ENCODE measurements at places on chromosomes 11 and 22.

DNA sequence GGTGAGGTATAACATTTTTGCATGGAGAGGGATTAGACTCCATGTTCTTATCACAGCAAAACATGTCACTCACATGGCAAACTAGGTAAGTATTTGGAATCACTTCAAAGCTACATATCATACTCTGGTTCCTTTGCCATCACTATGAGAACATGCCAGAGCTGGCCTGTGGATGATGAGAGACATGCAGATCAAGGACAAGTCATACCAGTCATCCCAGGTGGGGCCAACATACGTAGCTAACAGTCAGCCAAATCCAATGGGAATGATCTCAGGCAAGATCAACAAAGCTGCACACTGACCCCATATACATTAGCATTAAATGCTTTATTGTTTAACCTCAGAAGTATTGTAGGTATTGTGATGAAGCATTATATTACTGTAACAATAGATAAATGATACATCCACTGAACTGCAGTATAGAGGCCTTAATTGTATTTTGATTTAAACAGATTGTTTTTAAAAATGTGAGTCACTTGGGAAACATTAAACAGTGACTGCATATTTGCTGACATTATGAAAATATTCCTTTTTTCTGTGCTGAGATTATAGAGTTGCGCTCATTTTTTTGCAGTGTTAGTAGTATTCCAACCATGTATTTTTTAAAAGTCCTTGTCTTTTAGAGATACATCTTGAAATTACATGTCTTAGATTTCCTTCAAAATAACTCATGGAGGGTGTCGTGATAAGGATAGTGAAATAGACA lies 37.3 kb upstream of the ARL14EP start:
- DNase-seq: no peak

- no peak for DNase-seq
These were observed 5.6 kb downstream of the OTOG start for GRCh38 chr11:17552392-17553248.

DNA sequence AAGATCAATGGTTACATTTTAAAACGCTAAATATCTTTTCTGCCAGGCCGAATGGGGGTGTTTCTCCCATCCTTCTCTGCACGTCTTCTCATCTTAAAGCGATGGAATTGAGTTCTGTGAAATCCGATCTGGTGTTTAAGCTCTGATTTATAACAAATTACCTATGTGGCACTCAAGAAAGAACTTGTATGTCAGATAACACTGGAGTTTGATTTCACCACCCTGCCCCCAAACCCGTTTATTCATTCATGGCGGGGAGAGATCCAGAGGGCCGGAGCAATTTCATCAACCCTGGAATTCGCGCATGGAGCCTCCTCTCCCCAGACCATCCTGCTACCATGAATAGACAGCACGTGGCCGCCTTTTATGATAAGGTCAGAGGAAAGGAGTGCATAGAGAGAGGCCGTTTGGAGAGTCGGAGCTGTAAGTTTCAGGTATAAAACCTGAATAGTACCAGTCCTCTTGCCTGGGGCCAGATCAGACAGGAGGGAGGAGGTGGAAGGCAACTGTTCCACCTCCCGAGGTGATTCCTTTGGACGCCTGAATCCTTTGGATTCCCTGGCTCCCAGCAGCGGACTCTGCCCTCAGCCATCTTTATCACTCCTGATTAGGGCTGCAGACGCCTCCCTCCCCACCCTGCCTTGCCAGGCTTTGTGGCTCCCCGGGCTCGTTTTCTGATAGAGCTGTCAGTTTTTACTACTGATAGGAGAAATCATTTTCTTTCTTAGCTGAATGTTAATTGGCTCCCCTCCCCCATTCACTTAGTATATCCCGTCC lies 27.3 kb upstream of the NFAM1 start:
- no peak for DNase-seq

DNA sequence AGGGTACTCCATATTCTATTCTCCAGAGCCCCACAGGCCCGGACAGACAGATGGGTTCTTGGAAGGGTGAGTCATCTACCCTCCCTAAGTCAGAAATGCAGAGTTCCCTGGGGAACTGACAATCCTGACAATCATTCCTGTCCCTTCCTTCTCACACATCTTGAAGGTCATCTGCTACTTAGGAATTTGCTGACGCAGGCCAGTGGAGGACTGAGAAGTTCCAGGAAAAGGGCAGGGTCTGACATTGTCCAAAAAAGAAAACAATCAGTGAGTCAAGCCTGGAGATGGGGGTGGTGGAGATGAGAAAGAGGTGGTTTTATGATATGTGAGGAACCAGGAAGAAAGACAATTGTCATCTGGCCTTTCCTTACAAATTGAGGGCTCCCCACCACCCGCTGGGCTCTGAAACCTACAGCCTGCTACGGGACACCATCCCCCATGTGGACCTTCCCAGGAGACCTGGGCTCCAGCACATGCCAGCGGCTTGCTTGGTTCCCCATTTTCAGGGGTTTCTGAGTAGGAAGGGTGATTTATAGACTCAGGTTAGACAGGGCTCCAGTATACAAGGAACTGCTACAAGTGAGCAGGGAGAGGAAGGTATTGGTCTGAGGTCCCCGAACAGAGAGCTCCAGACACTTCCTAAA lies 12.9 kb downstream of the CD59 start:
- no peak for DNase-seq

- no peak for DNase-seq
These were observed 47.7 kb downstream of the GAB4 start for GRCh38 chr22:16960220-16960883.

GRCh38 chr11:29755474-29755873 lies 261.4 kb downstream of the KCNA4 start:
- no peak for DNase-seq

DNA sequence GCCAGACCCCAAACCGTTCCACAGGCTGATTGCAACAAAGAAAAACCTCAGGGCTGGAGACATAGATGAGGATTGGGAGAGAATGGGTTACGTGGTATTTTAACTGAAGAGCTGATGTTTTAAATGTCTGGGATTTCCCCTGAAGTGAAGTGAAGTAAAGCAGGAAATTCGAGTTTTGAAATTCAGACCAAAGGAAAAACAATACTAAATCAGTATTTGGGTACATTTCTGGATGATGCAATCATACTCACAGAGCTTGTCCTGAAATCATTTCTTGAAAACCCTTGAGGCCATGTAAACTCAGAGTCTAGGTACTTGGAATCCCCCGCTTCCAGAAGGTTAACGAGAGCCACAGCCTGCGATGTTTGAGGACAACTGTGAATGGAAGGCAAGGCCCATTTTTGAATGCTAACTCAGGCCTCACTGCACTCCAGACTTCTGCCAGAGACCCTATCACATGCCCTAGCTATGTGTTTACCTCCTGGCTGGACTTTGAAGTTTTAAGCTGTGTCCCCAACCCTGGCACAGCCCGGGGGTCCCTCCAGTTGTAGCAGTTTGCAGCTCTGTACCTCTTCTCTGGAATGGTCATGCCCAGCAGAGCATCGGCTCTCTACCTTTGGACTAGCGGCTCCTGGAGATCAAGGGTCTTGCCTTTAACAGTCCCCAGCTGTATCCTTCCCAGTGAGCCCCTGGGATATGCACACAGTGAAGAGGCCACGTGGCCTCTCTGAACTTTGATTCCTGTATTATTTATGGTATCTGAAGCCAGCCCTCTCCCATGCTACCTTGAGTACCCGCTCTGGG lies 5.4 kb upstream of the FTH1 start:
- DNase-seq: no peak

DNA sequence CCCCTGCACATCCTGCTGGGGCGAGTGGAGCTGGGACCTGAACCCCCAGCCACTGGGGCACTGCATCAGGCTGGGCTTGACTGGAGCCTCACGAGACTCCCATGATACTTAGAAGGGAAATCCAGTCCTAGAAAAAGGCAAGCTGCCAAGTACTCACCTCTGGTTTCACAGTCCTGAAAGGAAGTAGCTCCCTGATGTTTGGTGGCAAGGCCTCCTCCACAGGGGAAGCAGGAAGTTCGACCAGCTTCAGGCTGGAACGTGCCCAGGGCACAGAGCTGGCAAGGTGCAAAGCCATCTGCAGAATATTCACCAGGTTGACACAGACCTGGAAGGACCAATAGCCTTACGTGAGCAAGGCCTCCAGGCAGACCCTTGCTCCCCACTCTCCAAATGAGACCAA lies 26.8 kb upstream of the NRIP3 start:
- DNase-seq: no peak

DNA sequence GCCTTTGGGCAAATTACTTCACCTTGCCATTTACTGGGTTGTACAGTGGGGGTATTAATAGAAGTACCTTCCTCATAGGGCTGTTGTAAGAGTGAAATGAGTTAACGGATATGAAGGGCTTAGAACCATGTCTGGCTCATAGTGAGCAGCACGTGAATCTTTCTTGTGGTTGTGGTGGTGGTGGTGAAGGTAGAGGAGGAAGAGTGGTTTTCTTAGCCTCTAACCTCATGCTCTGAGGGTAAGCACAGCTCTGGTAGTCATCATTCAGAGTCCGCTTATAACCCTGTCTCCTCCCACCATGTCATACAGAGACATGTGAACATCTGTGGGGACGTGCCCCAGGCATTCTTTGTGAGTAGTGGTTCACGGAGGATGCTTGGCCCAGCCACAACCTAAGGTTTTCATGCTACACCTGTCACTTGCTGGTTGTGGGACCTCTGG lies 43.6 kb downstream of the TEAD1 start:
- DNase-seq: no peak

- no peak for DNase-seq
These were observed 11.3 kb downstream of the TRIM66 start for GRCh38 chr11:8671193-8671612.

DNA sequence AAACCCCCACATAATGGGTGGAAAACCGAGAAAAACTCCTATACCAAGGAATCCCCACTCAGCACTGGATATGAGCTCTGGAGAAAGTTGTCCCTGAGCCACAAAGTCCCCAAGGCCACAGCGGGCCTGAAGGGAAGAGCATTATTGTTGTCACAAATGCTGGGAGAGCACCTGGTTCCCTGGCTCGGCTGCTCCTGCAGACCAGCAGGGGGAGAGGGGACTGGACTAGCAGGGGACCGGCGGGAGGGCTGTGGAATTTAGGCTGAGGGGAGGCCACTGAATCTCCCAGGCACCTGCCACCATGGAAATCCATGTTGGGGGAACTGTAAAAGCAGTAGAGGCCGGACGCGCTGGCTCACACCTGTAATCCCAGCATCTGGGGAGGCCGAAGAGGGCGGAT lies 7.0 kb downstream of the PC start:
- DNase-seq: no peak

- no peak for DNase-seq
These were observed 46.8 kb downstream of the PLAAT5 start for GRCh38 chr11:63444160-63444559.

GRCh38 chr22:41998361-41999261 lies at the start of gene WBP2NL:
Gene WBP2NL (plus strand): TSS chr22:41998788. CDS start chr22:41998819, 31 bp downstream.
- peak; percentile 84 for DNase-seq

DNA sequence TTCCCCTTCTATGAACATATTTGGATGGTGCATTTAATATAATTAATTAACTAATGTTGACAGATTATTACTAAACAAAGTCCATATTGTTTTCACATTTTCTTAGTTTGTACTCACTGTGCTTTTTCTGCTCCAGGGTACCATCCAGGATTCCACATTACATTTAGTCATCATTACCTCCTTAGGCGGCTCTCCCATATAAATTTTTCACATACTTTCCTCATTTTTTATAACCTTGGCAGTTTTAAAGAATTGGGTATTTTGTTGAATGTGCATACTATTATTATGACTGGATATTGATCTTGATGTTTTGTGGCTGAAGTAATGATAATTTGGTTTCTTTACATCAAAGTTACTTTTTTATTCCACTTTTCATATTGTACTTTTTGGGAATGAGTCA lies 755.6 kb upstream of the ANO3 start:
- DNase-seq: no peak

- no peak for DNase-seq
These were observed 657 bp downstream of the IGHMBP2 start for GRCh38 chr11:68904248-68904847.

GRCh38 chr11:91776655-91777054 lies 448.0 kb upstream of the FAT3 start:
- DNase-seq: no peak

GRCh38 chr11:111298413-111299100 lies at the start of gene POU2AF3:
Gene POU2AF3 (plus strand): TSS chr11:111298546. CDS start chr11:111298582, 36 bp downstream.
- DNase-seq: no peak

GRCh38 chr11:96033095-96033494 lies 109.2 kb upstream of the MTMR2 start:
- no peak for DNase-seq

GRCh38 chr11:121117788-121118187 lies 16.7 kb downstream of the TECTA start:
- no peak for DNase-seq

GRCh38 chr11:25597696-25598095 lies 734.2 kb upstream of the ANO3 start:
- no peak for DNase-seq

DNA sequence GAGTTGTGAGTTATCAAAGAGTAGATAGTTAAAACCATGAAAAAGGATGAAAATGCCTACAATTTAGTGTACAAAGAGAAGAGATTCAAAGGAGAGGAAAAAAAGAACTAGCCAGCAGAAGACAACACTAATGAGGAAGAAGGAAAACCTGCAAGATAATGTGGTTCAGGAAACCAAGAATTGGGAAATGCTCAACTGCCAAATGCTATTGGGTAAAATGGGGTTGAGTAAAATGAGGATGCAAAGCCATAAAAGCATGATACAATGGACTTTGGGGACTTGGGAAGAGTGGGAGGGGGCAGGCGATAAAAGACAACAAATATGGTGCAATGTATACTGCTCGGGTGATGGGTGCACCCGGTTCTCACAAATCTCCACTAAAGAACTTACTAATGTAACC lies 7.6 kb upstream of the OR52K2 start:
- no peak for DNase-seq

DNA sequence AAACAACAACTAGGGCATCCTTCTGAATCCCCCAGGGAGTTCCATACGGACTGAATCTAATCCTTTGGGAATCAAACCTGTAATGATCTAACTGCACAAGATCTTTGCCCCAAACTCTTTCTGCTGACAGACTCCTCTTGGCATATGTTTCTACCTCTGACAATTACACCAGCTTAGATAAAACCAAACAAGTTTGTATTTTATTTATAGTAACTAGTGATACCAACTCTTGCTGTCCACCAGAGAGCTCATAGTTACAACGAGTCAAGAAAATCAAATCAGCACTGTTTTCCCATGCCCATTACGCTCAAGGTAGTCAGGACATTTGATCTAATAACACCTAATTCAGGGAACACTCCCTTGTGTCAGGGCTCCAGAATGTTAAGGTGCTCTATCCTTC lies 972.0 kb downstream of the NTM start:
- DNase-seq: no peak

DNA sequence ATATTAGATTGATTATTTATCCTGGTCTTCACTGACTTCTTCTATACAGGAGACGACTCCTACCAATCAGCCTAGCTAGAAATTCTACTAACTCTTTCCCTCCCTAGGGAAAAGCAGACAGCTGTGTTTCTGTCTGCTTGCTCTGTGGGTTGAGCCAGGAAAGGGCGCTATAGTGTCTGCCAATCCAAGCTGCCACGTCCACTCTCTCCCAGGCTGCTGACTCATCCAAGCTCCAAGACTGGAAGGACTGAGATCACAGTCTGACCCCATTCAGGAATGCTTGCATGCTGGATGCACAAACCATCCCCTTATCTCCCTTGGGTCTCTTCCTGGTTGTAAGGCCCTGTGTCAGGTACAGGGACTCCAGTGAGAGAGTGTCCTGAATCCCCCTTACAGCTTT lies 955.6 kb downstream of the OPCML start:
- DNase-seq: no peak

Measured in activated CD8-positive, alpha-beta memory T cell treated with anti-CD3 and anti-CD28 coated beads for 1 hour (primary cell).